Stimulated activated CD8-positive, alpha-beta memory T cell treated with anti-CD3 and anti-CD28 coated beads, Interleukin-4, amount 100 ng/mL, for 4 hours (primary cell): ENCODE measurements at places on chromosomes 4 and X.

DNA sequence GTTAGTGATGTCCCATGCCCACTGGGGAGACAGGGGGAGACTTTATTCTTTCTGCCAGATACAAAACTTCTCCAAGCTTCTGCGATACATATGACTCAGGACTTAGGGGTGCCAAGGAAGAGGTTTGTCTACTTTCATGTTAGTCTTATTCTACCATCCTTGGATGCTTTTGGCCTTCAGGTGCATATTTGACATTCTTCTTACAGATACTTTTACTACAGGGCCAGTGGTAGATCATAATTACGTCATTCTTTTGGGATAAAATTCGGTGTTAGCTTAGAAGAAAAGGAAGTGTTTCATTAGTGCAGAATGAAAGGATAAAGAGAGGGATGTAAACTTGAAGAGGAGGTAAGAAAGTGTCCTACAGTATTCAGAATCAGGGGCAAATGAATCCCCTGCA, 245.2 kb downstream of the THOC2 start:
- no peak for DNase-seq

DNA sequence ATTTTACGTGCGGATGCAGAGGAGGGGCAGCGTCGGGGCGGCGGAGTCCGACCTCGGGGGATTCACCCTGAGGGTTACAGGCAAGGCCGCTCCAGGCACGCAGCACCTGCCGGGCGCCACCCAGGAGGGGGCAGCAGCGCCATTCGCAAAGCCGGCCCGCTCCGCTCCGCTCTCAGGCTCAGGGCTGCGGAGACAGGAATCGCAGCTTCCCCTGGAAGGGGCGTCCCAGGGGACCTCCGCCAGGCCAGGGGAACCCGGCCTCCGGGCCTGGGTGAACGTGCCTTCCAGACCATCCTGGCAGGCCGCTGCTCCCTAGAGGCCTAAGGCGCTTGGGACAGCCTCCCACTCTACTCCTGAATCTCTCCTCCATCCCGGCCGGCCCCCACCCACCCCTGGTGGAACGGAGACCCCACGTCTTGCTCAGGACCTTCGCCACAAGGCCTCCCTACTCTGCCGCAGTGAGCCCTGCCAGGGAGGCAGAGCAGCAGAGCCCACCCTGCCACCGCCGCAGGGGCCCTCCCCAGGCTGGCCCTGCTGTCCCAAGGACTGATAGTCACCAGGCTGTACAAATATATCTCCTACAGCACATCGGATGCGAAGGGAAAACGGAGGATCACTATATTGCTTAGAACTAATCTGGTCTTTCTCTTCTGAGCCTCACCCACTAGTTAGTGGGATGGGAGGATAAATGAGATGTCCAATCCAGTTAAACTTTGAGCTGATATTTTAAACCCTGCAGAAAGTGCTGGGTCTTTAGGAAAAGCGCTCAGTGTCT, 115.0 kb downstream of the SMIM20 start:
- peak; percentile 31 for DNase-seq

GRCh38 chr4:25075851-25076250, 45.1 kb upstream of the LGI2 start:
- no peak for DNase-seq

DNA sequence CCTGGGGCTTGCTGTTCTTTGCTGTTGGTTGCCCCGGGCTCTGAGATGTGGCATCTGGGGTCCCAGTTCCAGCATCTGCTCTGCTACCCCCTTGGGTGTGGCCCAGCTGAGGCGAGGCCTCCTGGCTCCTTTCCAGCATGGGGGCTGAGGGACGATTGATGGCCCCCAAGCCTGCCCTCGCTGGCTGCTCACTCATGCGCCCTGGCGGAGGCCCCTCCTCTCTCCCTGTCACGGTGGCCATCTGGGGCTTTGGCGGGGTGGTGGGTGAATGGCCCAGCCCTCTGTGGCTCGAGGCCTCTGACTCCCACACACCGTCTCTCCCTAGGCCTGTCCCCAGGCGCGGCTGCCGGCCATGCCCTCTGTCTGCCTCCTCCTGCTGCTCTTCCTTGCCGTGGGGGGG, 1.8 kb downstream of the PLXNA3 start:
- no peak for DNase-seq

DNA sequence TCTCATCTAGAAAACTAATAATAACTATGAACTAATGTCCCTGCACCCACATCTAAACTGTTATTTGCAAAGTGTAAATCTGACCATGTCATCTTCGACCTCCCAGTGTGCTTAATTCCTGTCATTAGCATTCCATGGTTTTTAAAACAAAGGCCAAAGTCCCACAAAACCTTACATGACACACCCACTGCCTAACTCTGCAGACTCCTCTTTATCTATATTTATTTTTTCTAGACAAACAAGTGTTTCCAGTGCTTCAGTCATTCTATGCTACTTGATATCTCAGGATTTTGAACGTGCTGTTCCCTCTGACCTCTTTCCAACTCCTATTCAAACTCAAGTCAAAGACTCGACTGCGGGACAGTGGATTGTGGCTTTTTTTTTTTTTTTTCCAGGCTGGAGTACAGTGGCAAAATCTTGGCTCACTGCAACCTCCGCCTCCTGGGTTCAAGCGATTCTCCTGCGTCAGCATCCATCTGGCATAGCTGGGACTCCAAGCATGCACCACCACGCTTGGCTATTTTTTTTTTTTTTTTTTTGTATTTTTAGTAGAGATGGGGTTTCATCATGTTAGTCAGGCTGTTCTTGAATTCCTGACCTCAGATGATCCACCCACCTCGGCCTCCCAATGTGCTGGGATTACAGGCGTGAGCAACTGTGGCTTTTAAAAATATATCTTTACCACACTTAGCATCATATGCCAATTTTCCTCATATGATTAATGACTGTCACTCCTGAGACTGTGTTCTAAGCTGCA, 1511.0 kb downstream of the ARAP2 start:
- DNase-seq: no peak

GRCh38 chr4:88320780-88321373, 36.5 kb upstream of the PPM1K start:
- DNase-seq: no peak

- DNase-seq: no peak
Observed at GRCh38 chr4:2280531-2281300, 18.8 kb upstream of the MXD4 start.

- no peak for DNase-seq
Observed at GRCh38 chr4:4853371-4853823, 6.1 kb upstream of the MSX1 start.
